ENCODE measurements at places on chromosomes 1 and 21. TPM values are rescaled to one million over a fixed set of nuclear protein-coding genes. Genes with fewer than 3 reads are reported as not detected.

Gene SLC44A5
- 25.3 TPM for total RNA-seq

Gene PKP1
- total RNA-seq, result 0.02 TPM

Gene CYP4A22
- total RNA-seq, result not detected

Gene BATF3
- total RNA-seq, result not detected

Gene RAB42
- total RNA-seq, result 2.2 TPM

DNA sequence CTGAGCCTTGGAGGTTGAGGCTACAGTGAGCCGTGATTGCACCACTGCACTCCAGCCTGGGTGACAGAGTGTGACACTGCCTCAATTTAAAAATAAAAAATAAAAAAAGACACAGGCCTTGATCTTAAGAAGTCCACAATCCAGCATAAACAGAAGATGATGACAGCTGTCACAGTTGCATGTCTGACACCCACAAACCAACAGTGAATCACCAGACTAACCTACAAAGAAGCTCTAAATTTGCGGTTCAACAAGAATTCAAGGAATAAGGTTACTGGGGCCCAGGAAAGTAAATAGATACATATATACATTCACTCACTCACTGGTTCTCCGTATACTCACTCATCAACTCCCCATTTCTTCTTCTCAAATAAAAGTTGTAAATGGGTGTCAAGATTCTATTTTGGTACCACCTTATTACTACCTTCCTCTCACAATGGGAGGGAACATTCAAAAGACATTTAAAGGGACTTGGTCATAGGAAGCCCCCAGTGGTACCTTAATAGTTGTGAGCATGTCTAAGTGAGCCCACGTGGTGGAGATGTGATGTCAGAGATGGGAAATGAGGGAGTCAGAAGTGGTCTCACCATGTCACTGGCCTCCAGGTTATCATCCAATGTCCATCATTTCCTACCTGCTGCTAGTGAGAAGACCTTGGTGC lies 66.9 kb upstream of the PRDX6 start:
- no peak for DNase-seq

DNA sequence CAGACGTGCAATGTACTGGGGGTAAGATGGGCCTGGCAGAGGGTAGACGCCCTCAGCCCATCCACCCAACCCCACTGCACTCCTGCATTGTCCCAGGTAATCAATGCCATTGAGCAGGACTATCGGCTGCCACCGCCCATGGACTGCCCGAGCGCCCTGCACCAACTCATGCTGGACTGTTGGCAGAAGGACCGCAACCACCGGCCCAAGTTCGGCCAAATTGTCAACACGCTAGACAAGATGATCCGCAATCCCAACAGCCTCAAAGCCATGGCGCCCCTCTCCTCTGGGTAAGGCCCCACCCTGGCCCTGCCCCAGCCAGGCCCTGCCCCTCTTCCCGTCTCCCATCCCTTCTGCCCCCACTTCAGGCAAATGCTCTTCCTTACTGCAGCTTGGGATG lies 62.4 kb downstream of the LACTBL1 start:
- DNase-seq, result no peak

GRCh38 chr21:34704119-34704518 lies 35.3 kb downstream of the CLIC6 start:
- no peak for DNase-seq

DNA sequence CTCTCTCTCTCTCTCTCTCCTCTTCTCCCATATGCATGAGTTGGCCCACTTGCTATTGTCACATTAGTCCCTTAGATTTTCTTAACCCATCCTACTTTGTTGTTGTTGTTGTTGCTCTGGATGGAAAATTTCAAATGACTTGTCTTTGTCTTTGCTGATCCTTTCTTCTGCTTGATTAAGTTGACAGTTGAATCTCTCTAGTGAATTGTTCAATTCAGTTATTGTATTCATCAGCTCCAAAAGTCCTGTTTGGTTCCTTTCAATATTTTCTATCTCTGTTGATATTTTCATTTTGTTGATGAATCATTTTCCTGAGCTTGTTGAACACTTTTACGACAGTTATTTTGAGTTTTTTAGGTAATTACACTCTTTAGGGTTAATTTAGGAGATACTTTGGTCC lies 18.8 kb upstream of the SLC35D1 start:
- DNase-seq, result no peak

DNA sequence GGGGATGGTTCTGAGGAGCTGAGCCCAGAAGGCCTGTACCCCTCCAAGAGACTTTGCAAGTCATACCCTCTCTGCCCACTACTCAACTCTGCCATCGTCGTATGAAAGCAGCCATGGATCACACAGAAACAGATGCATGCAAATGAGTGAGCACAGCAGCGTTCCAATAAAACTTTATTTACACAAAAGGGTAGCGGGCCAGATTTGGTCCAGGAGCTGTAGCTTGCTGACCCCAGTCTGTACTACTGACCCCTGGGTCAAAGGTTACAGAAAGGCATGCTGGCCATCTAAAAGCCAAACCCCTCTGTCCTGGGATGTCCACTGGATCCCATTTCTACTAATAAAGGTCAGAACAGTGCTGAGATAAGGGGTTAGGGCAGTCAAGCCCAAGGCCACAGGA lies 8.8 kb upstream of the AGTRAP start:
- no peak for DNase-seq

DNA sequence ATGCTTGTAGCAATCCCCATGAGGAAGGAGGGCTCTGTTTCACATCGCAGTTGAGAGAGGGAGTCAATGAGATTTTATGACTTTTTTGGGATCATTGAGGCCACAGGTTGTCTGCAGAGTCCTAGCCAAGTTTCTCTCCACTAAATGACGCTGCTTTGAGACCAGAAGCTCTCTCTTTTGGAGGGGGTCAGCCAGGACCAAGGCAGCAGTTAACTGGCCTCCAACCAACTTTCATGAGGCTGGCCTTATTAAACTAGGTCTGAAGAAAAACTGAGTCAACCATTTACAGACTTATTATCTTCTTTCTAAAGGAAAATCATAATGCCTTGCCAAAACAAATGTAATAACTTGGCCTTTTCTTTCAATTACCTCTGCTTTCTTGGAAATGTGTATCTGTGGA lies 8.6 kb downstream of the WLS start:
- no peak for DNase-seq

- DNase-seq, result peak; percentile 19
Measured at GRCh38 chr21:39911286-39912199, 44.3 kb downstream of the PCP4 start.

GRCh38 chr1:26921126-26921539 lies 410 bp upstream of the NUDC start:
- DNase-seq, result no peak

DNA sequence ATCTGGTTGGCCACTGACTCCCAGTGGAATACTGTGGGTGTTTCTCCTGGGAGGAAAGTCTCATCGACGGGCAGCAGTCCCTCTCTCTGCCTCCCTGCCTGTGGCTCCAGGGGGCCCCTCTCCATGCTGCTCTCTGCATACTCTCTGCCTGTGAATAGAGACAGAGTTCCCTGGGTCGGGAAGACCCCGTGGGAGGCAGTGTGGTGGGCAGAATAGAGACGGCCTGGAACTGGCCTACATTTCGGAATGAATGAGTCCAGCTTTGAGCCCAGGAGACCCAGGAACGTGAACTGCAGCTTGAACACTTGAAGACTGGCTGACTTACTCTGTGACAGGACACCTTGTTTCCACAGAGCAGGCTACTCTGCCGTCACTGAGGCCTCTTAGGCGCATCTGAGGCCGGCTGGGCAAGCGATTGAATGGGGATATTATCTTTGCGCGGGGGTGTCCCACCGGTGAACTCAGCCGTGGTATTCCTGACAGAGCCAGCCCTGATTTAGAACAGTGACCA lies 64.0 kb downstream of the KIF21B start:
- DNase-seq, result peak; percentile 53

DNA sequence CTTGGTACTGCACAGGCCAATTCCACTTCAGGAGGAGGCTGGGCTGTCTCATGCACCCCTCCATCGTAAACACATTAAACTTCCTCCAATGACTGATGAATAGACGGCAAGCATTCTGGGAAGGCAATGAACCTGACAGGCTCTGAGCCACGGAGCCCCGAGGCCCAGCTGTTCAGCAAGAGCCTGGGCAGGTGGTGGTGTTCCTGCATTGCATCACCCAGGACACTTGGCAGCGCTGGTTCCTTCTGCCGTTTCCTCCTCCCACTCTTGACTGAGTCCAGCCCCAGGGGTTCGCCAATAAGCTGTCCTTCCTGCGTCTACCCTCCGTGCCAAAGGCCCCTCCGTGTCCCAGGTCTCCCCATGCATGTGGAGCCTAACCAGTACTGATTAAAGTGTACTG lies 109.8 kb downstream of the JAK1 start:
- DNase-seq, result no peak

DNA sequence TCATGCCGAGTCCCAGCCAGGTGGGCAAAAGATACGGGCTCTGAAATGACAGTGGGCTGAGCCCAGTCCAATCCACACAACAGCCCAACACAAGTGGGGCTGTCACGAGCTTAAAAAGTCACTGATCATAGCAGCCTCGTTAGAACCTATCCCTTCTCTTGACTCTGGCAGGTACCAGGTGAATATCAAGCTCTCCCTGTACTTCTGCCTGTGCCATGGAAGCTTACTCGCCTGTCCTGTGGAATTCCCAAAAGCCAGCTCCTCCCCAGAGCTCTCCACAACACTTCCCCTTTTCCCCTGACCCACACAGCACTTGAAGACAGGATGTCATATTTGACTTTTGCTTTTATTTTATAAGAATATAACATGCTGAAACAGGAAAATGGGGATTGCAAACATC lies 5.9 kb downstream of the RGS16 start:
- DNase-seq, result no peak

All from neural progenitor cell (in vitro differentiated cells).